ENCODE measurements at places on chromosomes 1 and 21.
A peak's percentile ranks its signal among the peaks of the same experiment; 100 is the strongest.

GRCh38 chr1:201436393-201436792 lies 14.9 kb upstream of the TNNI1 start:
- DNase-seq, result peak; percentile 72

DNA sequence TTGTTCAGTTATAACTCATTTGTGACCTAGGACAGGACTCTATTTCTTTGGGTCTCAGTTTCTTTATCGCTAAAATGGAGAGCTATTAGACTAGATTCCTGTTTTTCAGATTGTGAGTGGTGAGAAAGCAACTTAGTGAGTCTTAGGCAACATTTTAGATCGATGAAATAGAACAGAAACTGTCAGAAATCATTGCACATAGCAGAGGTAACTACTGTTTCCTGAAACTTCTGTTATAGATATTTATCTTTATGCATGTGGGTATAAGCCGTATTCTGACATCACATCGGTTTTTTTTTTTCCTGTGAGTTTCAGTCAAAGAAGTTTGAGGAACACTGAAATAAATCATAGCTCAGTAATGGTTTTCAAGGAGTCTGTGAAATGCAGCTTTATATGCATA lies 42.1 kb upstream of the DNAJC6 start:
- DNase-seq, result no peak

DNA sequence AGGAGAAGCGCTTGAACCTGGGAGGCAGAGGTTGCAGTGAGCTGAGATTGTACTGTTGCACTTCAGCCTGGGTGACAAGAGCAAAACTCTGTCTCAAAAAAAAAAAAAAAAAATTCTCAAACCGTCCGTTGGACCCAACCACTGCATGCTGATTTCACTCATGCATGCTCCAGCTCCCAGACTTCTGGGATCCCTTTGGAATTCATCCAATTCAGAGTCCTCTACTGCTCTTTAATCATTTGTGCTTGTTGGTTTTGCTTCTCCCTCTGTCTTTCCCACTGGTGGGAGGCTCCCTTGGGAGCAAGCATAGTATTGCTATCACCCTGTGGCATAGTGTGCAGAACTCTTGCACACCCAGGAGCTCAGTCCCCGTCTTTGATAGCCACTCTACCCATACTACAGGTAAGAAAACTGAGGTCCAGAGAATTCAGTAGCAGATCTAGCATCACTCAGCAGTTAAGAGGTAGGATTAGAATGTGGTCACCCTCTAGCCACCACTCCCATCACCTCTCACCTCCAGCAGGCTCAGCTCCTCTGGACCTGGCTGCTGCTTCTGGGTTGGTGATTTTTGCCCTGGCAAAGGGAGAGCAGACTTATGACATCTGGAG lies 3.1 kb upstream of the LMNA start:
- DNase-seq, result no peak

DNA sequence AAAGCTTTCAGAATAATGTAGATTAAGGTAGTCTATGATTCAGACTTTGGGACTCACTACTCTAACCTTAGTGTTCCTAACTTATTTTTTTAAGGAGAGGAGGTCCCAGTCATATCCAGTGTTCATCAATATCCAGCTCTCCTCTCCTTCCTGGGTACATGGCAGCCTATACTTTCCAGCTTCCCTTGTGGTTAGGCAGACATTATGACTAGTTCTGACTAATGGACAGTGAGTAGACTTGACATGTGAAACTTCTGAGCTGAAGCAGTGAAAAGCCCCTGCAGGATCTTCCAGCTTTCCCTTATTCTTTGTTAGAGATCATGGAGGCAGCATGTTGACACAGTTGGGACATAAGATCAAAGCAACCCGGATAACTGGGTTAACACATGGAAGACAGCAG lies 144.2 kb downstream of the PTPRU start:
- DNase-seq, result no peak

DNA sequence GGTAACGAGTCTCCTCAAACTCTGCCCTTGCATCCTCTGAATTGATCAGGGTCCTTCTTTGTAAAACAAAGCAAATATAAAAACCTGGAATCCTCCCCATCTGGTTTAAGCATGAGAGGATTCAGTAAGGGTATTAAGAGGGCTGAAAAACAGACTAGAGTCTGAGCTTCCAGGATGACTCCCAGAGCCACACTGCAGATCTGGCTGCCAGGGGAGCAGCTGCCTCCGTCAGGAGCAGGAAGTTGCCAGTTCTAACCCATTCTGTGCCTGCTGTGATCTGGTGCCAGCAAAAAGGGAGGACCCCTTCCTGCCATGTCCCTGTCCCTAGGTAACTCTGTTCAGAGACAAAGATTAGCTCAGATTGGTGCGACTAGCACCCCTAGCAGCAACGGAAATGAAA lies 27.5 kb downstream of the SERTAD4 start:
- DNase-seq, result no peak

- DNase-seq, result peak; percentile 96
These were observed at the start of gene SHC1 for GRCh38 chr1:154970631-154971340. Gene SHC1 (minus strand): TSS chr1:154970747. CDS start chr1:154970526, 221 bp downstream.

DNA sequence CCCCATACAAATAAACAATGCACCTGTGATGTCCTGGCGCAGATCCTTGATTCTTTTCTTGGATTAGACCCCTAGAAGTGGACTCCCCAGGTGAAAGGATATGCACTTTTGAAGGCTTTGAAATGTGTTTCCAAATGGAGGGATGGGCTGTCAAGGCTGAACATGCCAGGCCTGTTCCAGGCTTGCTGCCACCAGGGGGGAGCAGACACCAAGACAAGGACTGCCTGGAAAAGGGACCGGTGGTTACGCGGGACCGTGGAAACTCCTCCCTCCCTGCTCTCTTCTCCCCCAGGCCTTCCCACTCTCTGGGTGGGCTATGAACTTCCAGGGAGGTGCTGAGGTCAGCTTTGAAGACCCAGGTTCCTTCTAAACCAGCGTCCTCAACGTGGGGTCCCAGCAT lies 12.7 kb downstream of the C1QB start:
- peak; percentile 72 for DNase-seq

DNA sequence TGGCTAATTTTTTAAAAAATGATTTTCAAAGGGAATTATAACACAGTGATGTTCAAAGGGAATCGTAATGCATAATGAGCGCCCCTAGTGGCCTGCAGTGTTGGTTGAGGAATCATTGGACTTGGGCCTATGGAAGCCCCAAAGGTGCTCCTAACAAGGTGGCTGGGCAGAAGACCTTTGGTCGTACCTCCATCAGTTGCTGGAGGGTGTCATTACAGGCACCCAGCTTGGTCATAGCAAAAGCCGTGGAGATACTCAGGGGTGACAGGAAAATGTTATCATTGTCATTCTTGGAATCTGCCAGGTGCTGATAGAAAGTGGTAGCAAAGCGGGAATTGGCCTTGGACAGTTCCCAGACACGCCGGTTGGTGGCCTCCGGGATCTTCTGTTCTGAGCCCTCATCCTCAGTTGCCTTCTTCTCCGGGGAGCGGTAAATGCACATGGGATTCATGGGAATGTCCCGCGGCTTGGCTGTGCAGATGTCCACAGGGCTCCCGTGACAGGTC lies 2.7 kb downstream of the SERPINC1 start:
- peak; percentile 58 for DNase-seq

DNA sequence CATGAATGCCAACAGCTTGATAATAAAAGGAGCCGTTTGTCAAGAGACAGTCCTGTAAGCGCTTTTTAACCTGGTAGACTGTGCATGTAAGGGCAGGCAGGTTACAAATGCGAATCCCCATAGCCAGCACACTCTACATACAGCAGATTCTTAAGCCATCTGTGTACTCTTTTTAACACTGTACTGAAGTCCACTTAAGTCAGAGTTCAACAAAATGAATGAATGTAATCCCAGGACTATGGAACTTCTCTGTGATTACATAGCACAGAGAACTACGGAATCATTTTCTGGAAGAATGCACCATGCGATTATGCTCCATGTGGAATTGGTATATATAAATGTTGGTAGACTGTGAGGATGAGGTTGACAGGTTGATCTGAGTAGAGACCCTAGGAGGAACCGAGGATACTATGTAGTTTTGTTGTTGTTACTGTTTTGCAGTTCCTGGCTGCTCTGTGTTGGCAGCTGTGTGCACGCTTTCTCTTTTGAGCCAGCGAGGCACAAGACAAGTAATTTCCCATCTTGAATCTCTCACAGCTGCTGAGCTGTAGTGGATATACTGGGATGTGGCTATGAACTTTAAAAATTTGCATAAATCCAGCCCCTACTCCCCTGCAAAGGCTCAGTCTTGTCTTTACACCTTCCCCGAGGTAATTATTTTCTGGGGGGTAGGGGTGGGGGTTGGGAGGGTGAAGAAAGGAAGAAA lies 21.9 kb downstream of the LRRC8D start:
- DNase-seq, result no peak

DNA sequence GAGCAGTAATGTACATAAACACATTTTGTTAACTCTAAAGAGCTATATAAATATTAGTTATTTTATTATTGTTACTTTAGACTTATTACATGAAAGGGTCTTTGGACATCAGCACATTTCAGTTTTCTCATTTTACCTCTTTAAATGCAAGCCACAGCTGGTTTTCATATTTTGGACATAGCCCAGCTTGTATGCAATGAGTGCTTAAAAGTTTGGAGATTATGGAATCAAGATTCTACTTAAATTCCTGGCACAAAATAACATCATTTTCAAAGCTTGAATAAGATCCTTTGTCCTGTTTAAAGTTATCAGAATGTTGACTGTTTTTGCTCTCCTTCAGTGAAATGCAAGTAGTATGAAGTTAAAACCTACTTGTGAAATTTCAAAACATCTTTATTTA lies 15.5 kb upstream of the LEPR start:
- DNase-seq, result no peak

DNA sequence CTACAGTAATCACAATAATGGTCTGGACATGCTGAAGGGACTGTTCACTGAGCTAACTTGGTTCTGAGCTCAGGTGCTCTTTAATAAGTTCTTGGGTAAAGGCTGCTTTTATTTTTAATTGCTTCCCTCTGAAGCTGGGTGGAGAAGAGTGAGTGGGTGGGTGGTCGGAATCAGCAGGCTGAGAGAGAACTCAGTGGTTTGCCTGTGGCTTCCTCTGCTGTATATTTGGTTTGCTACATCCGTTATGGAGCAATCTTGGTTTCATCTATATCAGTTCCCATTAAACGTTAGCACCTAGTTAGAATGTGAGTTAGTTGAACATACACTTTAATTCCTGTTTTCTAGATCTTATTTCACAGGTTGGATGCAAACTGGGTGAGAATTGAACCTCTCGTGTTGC lies 23.3 kb downstream of the CNIH4 start:
- DNase-seq, result no peak

DNA sequence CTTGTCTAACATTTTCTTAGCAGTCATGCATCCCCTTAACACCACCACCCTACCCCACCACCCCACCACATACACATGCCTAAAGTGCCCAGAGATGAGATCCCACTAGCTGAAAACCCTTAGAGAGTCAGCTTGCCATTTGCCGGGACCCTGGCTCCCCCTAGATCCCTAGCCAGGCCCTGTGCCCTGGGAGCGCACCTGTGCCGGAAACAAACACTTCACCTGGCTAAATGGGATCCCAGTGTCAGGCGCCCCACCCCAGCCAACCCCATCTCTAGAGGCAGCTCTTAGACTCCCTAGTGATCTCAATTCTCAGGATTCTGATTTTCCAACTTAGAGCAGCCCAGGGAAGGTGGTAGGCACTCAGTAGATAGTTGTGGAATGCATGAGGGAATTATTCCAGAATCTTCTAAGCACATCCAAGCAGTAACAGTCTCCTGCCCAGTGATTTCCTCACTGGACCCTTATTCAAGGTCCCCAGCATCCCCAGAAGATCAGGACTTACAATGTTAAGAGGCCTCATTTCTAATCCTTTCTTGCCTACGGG lies 105.2 kb downstream of the LAMC2 start:
- DNase-seq, result no peak

DNA sequence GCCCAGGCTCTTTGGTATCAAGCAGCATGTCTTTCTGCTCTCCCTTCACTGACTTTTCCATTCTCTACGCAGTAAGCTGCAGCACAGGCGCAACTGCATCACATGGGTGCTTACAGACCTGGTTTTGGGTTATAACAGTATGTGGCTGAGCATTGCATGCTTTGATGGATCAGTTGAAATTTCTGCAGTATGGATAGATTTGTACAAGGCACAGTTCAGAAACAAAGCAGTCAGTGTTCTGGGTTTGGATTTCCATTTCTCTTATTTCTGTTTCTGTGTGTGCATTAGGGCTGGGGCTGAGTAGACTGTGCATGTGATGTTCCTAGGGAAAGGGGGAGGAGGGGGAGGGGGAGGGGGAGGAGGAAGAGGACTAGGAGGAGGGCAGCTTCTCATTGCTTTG lies 4.5 kb downstream of the FAM163A start:
- no peak for DNase-seq

DNA sequence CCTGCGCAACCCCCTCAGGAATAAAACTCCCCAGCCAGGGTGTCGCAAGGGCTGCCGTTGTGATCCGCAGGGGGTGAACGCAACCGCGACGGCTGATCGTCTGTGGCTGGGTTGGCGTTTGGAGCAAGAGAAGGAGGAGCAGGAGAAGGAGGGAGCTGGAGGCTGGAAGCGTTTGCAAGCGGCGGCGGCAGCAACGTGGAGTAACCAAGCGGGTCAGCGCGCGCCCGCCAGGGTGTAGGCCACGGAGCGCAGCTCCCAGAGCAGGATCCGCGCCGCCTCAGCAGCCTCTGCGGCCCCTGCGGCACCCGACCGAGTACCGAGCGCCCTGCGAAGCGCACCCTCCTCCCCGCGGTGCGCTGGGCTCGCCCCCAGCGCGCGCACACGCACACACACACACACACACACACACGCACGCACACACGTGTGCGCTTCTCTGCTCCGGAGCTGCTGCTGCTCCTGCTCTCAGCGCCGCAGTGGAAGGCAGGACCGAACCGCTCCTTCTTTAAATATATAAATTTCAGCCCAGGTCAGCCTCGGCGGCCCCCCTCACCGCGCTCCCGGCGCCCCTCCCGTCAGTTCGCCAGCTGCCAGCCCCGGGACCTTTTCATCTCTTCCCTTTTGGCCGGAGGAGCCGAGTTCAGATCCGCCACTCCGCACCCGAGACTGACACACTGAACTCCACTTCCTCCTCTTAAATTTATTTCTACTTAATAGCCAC lies 696 bp downstream of the TGFB2 start:
- DNase-seq, result peak; percentile 58

- no peak for DNase-seq
These were observed 9.9 kb downstream of the CELF3 start for GRCh38 chr1:151706464-151707415.

GRCh38 chr21:42230636-42231035 lies 11.7 kb downstream of the ABCG1 start:
- DNase-seq, result no peak

GRCh38 chr1:156886583-156887281 lies 6.8 kb upstream of the PEAR1 start:
- no peak for DNase-seq

DNA sequence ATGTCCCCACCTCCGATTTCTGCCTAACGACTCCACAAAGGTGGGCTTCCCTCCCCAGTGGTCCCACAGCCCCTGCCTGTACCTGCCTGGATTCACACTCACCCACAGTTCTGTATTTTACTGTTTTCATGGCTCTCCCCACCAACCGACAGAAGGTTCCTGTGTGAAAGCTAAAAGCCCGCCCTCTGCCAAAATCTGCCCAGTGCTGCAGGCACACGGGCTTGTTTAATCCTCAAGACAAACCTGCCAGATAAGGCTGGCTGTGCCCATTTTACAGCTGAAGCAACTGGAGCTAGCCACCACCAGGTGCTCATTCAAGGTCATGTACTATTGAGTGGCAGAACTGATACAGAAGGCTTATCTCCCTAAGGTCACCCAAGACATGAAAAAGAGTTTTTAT lies 114.5 kb downstream of the HIVEP3 start:
- DNase-seq, result no peak

All from WTC11 (cell line).